Activated CD4-positive, alpha-beta T cell treated with anti-CD3 and anti-CD28 coated beads for 36 hours (primary cell): ENCODE measurements at places on chromosomes 12 and 14. TPM values are rescaled to one million over a fixed set of nuclear protein-coding genes. Genes with fewer than 3 reads are reported as not detected.

PCED1B gene
- 76.3 TPM for total RNA-seq

RILPL2 gene
- total RNA-seq, result 12.1 TPM

TMPRSS12 gene
- not detected for total RNA-seq

KRT75 gene
- not detected for total RNA-seq

AVPR1A gene
- not detected for total RNA-seq

SRRM4 gene
- total RNA-seq, result not detected

BMAL2 gene
- 10.9 TPM for total RNA-seq

TMEM253 gene
- 0.44 TPM for total RNA-seq

LUM gene
- not detected for total RNA-seq

HECTD4 gene
- 22.2 TPM for total RNA-seq

RFLNA gene
- not detected for total RNA-seq

KRT5 gene
- total RNA-seq, result not detected
